Endothelial cell of umbilical vein (primary cell): ENCODE measurements at places on chromosomes 2 and 18. TPM values are rescaled to one million over a fixed set of nuclear protein-coding genes. Genes with fewer than 3 reads are reported as not detected.

GRCh38 chr2:186551323-186552050 lies 38.4 kb upstream of the ITGAV start:
- no peak for DNase-seq

- DNase-seq = no peak
Measured at GRCh38 chr2:214652473-214652872, 157.0 kb downstream of the BARD1 start.

GRCh38 chr2:153386481-153386897 lies 92.1 kb downstream of the RPRM start:
- no peak for DNase-seq

DNA sequence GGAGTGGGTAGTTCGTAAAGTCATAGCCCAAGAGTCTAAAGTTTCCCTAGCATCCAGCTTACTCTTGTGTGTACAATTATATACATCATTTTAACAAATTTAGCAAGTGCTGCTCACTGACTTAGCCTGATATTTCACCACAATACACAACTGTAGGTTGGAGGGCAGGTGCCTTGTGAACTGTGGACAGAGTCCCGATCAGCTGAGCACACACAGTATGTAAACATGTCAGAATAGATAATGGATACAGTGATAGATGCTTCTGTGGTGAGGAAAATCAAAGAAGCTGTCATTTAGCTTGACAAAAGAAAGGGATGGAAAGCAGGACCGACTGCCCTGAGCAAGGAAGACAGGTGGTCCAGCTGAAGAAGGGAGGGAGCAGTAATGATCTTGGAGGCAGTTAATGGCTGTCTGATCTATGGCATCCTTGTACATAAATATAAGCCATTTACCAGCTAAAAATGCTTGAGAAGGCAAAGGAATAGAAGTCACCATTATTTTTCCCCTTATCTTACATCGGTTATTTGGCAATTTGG lies 372.8 kb upstream of the UBE2E3 start:
- no peak for DNase-seq

DNA sequence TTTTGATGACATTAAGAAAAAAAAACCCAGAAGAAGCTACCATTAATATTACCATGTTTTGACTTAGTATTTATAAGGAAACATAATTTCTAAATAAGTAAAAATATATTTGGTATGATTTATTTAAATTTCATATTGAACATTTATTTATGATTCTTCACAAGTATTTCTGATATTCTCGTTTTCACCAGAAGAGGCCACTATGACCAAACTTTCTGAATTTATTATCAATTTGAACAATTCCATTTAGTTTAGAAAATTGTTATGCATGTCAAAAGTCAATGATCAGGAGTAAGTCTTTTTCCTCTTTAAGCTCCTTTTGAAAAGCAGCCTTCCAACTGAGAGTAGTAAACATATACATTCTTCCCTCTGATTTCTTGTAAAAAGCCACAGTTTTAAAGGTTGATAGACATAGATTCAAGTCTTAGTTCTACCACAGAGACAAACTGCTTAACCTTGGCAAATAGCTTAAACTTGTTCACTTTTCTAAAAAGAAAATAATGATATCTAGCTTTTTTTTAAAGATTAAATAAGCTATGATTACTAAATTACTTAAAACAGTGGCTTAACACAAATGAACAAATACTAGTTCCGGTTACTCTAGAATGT lies 329.9 kb downstream of the TRIB2 start:
- DNase-seq = peak; percentile 44

- DNase-seq = no peak
Measured at GRCh38 chr18:47108998-47109405, 41.3 kb downstream of the HDHD2 start.

- DNase-seq = no peak
Measured at GRCh38 chr2:60215386-60215901, 338.0 kb downstream of the BCL11A start.

GRCh38 chr2:57126410-57126809 lies 920.2 kb upstream of the VRK2 start:
- DNase-seq = no peak

TUBB8B gene
- total RNA-seq = 1.1 TPM in 1 of 2 replicates, not detected in the other

FAP gene
- total RNA-seq = 2.0 TPM in 1 of 2 replicates, not detected in the other

TUBA3D gene
- not detected in 2 replicates for total RNA-seq

AQP12A gene
- total RNA-seq = not detected in 2 replicates

POMC gene
- total RNA-seq = 0.69 and 2.7 TPM in 2 replicates

SERPINB10 gene
- not detected in 2 replicates for total RNA-seq

IL1RL2 gene
- total RNA-seq = 0.21 TPM in 1 of 2 replicates, not detected in the other

VWA3B gene
- not detected in 2 replicates for total RNA-seq

REG3A gene
- total RNA-seq = not detected in 2 replicates
